HCT116 (cell line): ENCODE measurements at places on chromosomes 11 and 22. TPM values are rescaled to one million over a fixed set of nuclear protein-coding genes. Genes with fewer than 3 reads are reported as not detected.

The OR10D3 gene
- total RNA-seq = not detected

The GRIA4 gene
- not detected for total RNA-seq

The PTPN5 gene
- not detected for total RNA-seq

The OR5AL1 gene
- not detected for total RNA-seq

The RAG2 gene
- total RNA-seq = not detected

The PGR gene
- total RNA-seq = not detected

The TCIRG1 gene
- total RNA-seq = 101 TPM

The ALG9 gene
- total RNA-seq = 23.7 TPM

The CASP1 gene
- total RNA-seq = not detected

The GRK3 gene
- total RNA-seq = 14.6 TPM

The OSBP2 gene
- total RNA-seq = 12.9 TPM

The TIGD3 gene
- total RNA-seq = 2.4 TPM

The DEPDC7 gene
- 7.3 TPM for total RNA-seq
